ENCODE measurements at places on chromosomes 5 and 9.

- DNase-seq, result no peak
Observed at GRCh38 chr9:137764171-137764671, 113.4 kb upstream of the CACNA1B start.

DNA sequence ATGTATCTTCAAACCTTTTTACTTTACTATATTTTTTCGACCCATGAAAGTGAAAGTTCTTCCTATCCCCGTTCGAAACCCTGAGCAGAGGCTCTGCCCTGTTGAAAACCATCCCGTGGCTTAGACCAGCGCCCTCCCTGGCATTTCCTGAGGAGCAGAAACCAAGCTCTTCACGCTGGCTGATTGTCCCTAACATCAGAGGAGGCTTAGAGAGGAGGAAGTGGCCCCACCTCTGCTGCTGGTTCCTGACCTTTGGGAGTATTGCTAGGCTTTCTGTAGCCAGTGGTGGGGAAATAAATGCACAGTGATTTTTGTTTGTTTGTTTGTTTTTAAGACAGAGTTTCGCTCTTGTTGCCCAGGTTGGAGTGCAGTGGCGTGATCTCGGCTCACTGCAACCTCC, 4.2 kb upstream of the PTGES start:
- no peak for DNase-seq

DNA sequence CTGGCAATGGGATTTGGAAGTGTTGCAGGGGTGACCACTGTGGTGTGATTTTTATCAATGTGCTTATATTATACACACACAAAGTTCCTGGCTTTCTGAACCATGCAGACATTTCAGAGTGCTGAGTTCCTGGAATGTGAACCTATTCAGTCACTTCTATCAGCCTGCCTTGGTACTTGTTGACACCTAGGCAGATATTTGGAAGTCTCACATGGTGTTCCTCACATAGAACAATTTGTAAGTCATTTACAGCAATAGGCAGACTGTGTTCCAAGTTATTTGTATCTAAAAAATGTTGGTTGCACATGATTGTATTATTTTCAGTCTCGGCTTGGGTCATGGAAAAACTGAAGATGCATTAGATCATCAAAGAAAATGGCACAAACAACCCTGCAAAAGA, 182.2 kb downstream of the SREK1 start:
- DNase-seq, result no peak

DNA sequence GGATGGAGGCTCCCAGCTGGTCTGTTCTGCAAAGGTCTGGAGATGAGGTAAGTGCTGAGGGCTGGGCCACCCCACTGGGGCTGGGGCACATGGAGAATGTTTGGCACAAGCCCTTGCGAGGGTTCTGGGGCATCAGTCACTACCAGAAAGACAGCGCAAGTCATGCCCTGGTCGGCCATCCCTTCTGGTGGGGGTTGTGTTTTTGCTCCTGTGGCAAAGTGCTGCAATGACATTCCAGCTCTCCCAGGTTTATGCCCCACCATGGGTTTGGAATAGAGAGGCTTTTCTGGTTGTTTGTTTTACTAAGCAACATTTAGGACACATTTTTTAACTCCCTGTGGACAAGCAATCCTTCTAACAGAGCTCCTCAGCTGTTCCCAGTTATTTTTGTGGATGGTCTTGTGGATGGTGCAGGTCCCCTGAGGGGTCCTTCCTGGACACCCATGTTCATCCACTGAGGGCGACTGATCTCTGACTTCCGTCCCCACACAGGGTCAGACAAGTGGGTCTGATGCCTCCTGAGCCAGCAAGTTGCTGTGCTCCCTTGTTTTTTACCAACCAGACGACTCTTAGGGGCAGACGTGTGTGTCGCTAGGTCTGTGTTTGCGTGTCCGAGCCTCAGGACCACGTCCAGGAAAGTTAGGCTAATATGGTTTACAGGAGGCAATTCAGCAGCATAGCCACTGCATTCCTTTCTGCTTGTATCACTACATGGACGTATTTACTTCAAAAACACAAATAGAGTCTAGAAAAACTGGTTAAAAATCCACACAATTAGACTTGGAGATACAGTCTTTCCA, 64.9 kb upstream of the ECM2 start:
- DNase-seq, result no peak

GRCh38 chr9:109349421-109349846, 28.6 kb upstream of the EPB41L4B start:
- no peak for DNase-seq

GRCh38 chr9:114047717-114048116, 30.4 kb downstream of the AMBP start:
- DNase-seq, result no peak

Data from neural crest cell (in vitro differentiated cells).